ENCODE measurements at places on chromosomes 7 and 10.

GRCh38 chr10:1361411-1362105 lies 305.4 kb downstream of the WDR37 start:
- no peak for DNase-seq

DNA sequence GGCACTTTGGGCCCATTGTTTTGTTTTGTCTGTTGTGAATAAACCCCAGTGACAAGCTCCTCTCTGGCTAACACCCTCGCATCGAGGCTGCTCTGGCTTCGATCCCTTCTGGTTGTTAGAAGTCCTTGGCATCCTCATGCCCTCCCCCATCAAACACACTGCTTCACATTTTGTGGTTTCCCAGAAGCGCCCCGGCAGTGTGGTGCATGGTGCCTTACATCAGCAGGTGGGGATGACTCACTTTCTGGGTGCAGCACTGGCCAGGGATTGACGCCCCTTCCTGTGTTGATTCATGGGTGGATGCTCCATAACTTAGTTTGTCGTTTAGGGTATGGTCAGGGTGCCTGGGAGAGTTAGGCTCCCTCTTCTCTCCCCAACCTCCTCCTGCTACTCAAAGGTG lies 51.4 kb downstream of the PLPP4 start:
- no peak for DNase-seq

DNA sequence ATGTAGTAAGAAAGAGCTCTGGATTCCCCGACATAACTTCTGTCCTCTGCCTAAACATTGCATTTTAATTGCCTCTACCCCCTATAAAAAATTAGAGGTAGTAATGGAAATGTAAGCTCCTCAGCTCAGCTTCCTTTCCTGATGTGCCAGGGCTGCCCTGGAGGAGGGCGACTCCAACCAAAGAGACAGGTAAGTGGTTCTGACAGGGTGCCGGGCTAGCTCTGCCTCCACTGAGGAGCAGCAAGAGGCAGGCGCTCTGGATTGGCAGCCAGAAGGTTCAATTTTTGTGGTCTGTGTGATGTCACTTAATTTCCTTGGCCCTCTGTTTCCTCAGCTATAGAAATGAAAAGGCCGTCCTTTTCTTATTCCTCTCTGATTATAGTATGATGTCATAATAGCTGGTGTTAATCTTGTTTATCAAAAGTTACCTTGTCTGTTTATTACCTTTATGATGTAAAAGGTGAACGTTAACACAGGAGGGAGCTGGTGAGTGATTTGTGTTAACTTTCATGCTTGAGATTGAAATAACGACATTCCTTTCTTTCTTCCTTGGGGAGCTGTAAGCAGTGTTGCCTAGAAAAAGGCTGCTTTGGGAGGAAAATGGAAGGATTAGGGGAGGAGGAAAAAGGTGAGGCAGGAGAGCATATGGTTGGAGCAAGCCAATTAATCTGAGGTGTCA lies 51.8 kb downstream of the ANLN start:
- no peak for DNase-seq

GRCh38 chr10:86177537-86178155 lies 188.9 kb downstream of the GRID1 start:
- no peak for DNase-seq

GRCh38 chr7:154591544-154591943 lies 411.4 kb downstream of the PAXIP1 start:
- DNase-seq, result no peak

GRCh38 chr7:4861673-4862072 lies at the start of gene PAPOLB:
Gene PAPOLB, minus strand, starts transcription at chr7:4862030. Its CDS starts 220 bp downstream, at chr7:4861810.
- no peak for DNase-seq

DNA sequence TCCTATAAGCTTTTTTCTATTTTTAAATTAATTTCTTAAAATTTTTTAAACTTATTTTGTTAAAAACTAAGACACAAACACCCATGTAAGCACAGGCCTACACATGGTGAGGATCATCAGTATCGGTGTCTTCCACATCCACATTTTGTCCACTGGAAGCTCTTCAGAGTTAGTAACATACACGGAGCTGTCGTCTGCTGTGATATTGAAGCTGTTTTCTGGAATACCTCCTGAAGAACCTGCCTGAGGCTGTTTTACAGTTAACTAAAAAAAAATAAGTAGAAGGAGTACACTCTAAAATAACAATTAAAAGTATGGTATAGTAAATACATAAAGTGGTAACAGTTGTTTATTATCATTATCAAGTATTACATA lies 17.7 kb downstream of the KLLN start:
- no peak for DNase-seq

DNA sequence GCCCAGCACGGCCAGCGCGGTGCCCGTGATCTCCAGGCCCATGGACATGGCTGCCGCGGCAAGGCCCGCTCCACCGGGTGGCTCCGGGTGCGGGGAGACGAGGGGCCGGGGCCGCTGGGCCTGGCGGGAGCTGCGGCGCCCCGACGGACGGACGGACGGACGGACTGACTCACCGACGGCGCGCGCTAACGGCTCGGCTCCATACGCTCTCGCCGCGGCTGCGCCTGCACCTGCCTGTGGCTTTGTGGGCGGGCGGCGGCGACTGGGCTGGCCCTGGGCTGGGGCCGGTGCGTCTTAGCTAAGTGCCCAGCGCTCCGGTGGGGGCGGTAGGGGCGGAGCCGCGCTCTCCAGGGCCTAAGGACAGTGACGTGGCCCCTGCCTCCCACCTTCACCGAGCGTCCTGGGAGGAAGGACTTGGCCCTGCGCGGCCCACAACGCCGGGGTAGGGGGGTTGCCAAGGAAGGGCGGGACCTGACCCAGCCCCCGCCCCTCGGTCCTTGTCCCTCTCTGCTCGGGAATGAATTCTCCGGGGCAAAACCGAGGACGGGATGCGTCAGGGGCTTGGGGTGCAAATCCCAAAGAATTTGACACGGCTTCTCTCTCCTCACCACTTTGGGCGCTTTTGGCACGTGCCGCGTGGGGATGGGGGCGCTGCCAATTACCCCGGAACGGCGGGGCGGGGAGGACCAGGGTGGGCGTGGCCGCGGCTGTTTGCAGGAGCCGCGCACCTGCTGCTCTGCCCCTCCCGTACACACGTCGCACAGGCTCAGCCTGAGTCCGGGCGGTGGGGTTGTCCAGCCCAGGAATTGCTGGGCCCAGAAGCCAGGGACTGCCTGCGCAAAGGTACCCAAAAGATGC lies at the start of gene CLDN3:
Gene CLDN3, minus strand, starts transcription at position 269 of the 858 bp plus-strand sequence. Its CDS starts 221 bp downstream, at position 48.
- no peak for DNase-seq

DNA sequence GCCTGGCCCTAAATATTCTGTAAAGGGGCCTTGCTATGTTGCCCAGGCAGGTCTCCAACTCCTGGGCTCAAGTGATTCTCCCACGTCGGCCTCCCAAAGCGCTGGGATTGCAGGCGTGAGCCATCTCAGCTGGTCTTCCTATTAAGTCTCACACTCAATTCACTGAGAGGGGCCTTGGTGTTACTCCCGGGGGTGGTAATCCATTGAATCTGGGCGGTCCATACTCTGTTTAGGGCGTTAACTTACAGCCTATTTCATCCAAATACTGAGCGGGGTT lies 665 bp upstream of the SRRT start:
- DNase-seq, result no peak

GRCh38 chr7:135991322-135991721 lies 14.2 kb upstream of the MTPN start:
- no peak for DNase-seq

GRCh38 chr7:157928171-157928794 lies 591.5 kb downstream of the DNAJB6 start:
- DNase-seq, result no peak

DNA sequence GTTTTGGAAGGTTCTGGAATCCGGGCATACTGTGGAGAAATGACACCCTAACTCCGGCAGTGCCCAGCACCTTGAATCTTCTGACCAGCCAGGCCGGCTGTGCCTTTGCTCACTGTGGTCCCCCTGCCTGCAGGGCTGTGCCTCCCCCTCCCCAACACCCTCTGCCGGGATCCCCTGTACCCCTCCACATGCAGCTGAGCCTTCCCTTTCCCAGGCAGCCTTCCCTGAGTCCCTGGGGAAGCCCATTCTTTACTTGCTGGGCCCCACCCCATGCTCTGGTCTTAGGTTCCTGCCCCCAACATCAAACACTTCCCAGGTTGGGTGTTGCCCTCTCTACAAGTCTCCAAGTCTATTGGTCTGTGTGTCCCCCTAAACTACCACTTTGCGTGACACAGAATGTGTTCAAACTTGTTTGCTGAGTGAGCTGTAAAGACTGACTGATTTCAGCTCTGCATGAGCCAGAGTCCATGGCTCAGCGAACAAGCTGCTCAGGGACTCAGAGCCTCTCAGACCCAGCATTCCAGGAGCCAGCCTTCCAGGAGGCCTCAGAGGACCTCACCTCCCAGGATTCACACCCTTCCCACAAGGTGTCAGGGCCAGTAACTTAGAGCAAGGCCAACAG lies 31.6 kb downstream of the CALML5 start:
- DNase-seq, result no peak

Data from SK-N-MC (cell line).